ENCODE measurements at places on chromosomes 4 and X.

DNA sequence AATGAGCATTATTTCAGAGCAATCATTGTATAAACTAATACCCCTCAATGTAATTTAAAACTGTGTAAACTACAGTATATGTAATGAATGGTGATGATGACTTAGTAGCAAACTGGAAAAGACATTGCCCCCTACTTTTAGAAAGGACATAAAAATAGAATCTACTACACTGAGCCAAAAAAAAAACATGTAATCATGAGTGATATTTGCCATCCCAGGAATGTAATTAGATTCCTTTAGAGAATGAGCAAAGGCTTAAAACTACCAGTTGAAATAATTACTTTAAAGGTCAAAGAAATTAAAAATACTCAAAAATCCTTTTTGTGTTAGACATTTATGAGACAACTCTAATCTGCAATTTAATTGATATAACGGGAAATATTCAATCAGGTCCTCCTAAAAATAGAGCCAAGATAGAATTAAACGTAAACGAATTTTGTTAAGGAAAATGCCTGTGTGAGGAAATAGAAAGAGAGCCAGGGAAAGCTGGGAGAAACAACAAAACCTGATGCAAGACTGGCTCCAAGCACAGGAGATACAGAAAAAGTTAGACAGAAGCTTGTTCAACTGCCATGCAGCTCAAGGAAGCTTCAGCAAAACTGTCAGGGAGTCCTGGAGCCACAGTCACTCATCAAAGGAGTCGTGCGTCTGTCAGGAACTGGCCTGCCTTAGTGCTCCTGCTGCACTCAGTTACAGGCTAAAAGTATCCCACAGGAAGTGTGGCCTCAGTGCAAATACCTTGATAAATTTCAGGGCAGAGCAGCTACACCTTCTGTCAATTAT lies 655.7 kb upstream of the INTU start:
- peak; percentile 3 for DNase-seq

- no peak for DNase-seq
These were observed 71.3 kb downstream of the NBDY start for GRCh38 chrX:56800307-56800706.

DNA sequence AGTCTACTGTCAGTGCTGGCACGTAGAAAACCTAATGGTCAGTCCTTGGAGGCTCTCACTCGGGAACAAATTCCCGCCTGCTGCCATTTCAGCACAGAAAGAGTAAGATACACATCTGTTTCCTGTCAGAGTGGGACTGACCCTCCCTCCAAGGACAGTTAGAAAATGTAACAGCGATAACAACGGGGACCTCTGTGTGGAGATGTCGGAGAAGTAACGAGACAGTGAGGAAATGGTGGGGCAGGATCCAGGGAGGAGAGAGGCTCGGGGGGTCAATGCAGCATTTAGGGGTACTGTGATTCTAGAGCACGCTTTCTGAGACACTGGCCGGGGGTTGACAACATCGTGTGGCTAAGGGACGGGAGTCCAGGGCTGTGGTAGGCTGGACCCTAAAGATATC lies 36.0 kb upstream of the SORCS2 start:
- DNase-seq = no peak

DNA sequence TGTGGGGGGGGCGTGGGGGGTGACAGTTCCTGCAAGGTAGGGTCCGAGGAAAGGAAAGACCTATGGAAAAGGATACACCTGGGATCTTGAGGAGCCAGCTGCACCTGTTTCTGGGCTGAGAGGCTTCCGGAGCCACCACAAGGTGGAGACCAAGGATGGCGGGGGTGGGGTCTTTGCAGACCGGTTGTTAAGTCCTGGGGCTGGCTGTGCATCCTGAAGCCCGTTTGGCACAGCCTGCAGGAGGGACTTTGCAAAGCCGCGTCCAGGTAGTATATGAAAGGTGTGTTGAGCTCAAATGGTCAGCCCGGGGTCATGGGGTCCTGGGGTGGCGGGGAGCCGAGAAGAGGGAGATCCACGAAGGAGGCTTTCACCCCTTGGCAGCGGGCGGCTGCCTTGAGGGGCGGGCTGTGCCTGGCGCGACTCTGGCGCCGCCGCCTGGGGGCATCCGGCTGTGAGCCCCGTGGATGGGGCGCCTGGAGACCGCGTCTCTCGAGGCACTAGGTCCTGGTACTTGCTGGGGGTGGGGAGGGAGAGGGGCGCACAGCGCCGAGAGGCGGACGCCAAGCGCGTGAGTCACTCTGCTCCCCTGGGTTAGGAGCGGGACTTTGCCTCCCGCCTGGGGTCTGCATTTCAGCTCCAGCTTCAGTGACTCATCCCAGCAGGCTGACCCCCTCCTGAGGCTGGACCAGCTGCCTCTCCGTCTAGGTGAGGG lies 58.2 kb upstream of the DYNLT3 start:
- DNase-seq = peak; percentile 26

DNA sequence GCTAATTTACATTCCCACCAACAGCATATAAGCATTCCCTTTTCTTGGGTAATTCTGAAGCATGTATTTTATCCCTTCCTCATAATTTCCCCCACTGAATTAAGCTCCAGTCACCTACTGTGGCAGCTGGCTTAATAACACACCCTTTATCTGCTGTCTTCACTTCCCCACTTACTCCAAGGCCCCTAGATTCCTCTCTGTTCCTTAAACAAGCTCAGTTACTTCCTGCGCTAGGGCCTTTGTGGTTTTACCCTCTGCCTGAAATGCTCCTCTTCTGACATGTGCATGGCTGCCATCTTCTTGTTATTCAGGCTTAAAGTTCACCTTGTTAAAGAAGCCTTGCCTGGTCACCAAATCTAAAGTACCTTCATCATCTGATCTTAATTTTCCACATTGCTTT lies 47.2 kb upstream of the RPS6KA3 start:
- DNase-seq = no peak

All from iris pigment epithelial cell (primary cell).